ENCODE measurements at places on chromosomes 4 and X. TPM values are rescaled to one million over a fixed set of nuclear protein-coding genes. Genes with fewer than 3 reads are reported as not detected.

The SSX4B gene
- total RNA-seq, result not detected

The GPRASP3 gene
- 3.3 TPM for total RNA-seq

- no peak for DNase-seq
Measured at GRCh38 chrX:133495464-133496391, 80.4 kb upstream of the GPC4 start.

DNA sequence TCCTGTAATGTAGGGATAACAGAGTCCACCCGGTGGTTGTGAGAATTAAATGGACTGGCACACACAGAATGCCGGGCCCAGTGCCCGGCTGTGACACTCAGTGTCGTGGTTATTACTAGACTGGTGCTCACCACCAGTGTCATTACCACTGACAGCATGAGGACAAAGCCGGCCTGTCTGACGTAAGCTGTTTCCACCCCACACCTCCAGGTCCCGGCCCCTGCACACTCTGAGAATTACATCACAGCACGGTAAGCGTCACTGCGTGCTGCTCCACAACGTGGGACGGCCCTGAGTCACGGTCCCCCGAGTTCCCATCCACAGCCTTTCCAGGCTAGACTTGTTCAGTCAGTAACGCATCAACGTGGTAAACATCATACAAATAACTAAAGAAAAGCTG, 22.9 kb downstream of the FAT1 start:
- DNase-seq, result no peak

The F8 gene
- 4.3 TPM for total RNA-seq

DNA sequence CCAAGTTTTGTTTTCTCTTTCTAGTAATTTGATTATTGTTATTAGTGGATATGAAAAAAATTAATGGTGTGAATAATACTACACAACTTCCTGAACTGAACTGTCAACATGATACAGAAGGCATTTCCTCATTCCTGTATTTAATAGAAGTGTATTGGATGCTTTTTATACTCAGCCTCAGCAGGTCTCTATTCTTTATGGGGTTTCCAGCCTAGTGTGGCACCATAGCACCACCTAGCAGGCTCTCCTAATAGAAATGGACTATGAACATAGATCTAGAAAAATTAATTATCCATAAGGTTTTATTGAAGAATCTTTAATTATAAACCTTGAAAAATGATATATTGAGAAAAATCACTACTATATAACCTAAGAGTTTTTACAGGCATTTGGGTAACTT, 52.4 kb downstream of the GLRB start:
- DNase-seq, result no peak

The CFI gene
- total RNA-seq, result not detected

The ERVMER34-1 gene
- total RNA-seq, result 0.06 TPM

The MAGEA8 gene
- not detected for total RNA-seq

The SCARB2 gene
- 4.3 TPM for total RNA-seq

DNA sequence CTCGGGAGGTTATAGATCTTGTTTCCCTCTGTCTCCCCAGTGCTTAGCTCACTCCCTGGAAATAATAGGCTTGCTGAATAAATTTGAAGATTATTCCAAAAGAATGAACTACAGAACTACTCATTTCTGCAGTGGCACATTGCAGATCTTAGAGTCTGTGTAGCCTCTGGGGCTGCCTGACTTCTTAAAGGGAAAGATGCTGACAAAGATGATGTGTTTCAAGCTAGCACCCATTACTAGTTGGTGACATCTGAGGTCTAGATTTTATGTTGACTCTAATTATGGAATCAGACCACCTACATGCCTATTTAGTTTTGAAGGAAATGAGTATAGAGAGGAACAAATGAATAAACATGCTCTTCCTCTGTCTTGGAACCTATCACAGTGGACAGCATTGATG, 123.7 kb upstream of the KCNIP4 start:
- DNase-seq, result no peak

The NDST3 gene
- total RNA-seq, result not detected

- no peak for DNase-seq
Measured at GRCh38 chrX:24448762-24449250, 16.3 kb upstream of the PDK3 start.

The PWWP3B gene
- total RNA-seq, result not detected

- no peak for DNase-seq
Measured at GRCh38 chr4:113221990-113222389, 172.5 kb downstream of the ANK2 start.

The DKK2 gene
- not detected for total RNA-seq

- DNase-seq, result no peak
Measured at GRCh38 chrX:17579026-17579425, 158.3 kb upstream of the SCML1 start.

DNA sequence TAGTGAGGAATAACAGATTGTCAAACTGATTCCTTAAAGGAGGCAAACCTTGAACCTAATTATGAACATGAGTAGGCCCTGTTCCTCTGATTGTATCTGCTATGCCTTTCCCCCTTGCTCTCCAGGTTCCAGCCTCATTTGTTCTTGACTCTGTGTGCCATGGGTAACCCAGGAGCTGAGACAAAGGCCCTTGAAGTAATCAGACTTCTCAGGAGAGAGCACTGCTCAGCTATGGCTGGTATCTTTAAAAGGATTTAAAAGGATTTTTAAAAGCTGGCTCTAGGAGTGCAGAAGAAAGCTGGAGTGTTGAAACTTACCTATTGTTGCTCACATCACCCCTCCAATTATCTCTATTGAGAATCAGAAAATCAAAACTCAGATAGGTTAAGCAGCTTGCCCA, 1565.5 kb upstream of the AGA start:
- no peak for DNase-seq

- no peak for DNase-seq
Measured at GRCh38 chr4:8838961-8839431, 32.6 kb downstream of the HMX1 start.

The SLC25A4 gene
- total RNA-seq, result 7.6 TPM

The COL4A5 gene
- total RNA-seq, result not detected

- no peak for DNase-seq
Measured at GRCh38 chrX:125378770-125379169, 59.1 kb downstream of the TEX13C start.

The DCLK2 gene
- total RNA-seq, result not detected

GRCh38 chr4:109648266-109648996, 54.8 kb downstream of the CASP6 start:
- no peak for DNase-seq

The PPA2 gene
- 101 TPM for total RNA-seq

GRCh38 chr4:79160962-79161361, 164.9 kb downstream of the NAA11 start:
- no peak for DNase-seq

DNA sequence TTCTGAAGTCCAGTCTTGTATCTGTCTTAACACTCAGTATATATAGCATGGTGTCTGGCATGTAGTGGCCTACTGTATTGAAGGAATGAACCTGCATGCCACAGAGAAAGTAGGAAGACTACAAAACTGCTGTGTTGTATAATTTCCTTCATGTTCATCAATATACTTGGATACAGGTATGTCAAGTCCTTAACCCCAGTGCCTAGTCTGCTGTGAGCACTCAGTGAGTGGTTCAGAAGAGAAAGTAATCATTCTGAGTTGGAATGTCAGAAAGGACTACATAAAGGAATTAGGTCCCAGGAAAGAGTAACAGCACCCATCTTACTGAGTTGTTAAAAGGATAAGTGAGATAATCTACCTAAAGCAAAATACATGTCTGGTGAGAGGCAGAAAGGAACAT, 32.0 kb downstream of the ABCE1 start:
- no peak for DNase-seq

The CT55 gene
- not detected for total RNA-seq

DNA sequence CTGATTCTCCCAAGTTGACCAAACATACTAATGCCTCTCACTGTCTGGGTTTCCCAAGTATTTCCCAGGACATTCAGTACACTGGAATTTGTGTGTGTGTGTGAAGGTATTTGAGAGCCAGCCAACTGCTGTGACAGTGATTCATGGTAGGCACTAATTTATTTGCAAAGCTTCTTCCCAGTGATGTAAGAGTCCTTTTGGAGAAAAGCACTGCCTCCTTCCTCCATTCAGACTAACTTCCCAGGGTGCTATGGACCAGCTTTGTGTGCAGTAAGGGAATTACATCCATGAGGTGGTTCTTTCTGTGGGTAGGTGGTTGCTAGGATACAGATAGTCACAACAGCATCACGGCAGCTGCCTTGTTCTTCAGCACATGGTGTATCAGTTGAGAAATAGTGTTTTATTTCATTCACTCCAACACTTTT, 8.7 kb downstream of the EGF start:
- DNase-seq, result no peak

- no peak for DNase-seq
Measured at GRCh38 chrX:31036895-31037294, 34.9 kb downstream of the FTHL17 start.

The GCNA gene
- total RNA-seq, result 1.6 TPM

The MAGEA12 gene
- not detected for total RNA-seq

- no peak for DNase-seq
Measured at GRCh38 chrX:9440116-9440844, 24.6 kb upstream of the TBL1X start.

- DNase-seq, result no peak
Measured at GRCh38 chrX:80765220-80765625, 44.5 kb downstream of the BRWD3 start.

The DRP2 gene
- 0.23 TPM for total RNA-seq

GRCh38 chr4:137076908-137077307, 455.4 kb downstream of the PCDH18 start:
- no peak for DNase-seq

The MAMLD1 gene
- total RNA-seq, result 0.91 TPM

- DNase-seq, result no peak
Measured at GRCh38 chr4:24704149-24704548, 91.2 kb upstream of the SOD3 start.

The CENPVL2 gene
- total RNA-seq, result 0.14 TPM

The SNCA gene
- total RNA-seq, result 0.56 TPM

- no peak for DNase-seq
Measured at GRCh38 chr4:124290678-124291077, 421.9 kb downstream of the ANKRD50 start.

The GRXCR1 gene
- total RNA-seq, result not detected

The CSAG2 gene
- not detected for total RNA-seq

DNA sequence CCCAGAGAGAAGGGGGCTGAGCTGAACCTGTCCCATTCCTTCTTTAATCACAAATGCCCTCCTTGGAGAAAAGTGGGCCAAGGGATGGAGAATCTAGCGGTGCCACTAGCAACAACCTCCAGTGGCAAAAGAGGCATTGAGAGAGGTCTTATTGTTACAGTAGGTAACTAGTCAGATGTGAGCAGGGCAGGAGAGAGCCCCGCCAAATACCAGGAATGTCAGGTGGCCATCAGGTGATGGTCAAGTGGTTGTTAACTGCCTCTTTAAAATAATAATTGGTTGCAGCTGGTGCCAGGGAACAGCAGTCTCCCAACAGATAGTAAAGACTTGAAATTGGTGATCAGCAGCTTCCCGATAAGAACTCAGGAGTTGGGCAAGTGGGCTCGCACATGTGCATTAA, 116.1 kb downstream of the EVC2 start:
- no peak for DNase-seq

The CXorf49 gene
- total RNA-seq, result not detected

DNA sequence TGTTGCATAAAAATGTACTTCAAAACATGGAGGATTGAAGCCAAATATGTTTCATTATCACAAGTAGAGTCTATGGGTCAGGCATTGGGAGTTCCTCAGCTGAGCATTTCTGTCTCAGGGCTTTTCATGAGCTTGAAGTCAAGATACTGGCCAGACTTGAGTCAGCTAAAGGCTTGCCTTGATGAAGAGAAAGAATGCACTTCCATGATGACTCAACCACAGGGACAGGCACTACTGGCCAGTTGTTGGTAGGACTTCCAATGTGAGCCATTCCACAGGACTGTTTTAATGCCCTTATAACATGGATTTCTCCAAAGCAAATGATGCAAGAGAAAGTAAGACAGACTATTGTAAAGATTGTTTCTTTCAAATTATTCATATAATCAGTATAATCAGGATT, 895.6 kb downstream of the RAB28 start:
- DNase-seq, result no peak

The TCP11X2 gene
- total RNA-seq, result not detected

The NR3C2 gene
- 6.2 TPM for total RNA-seq

- no peak for DNase-seq
Measured at GRCh38 chr4:64559571-64559970, 150.3 kb upstream of the TECRL start.

- no peak for DNase-seq
Measured at GRCh38 chrX:77900688-77901087, 1.4 kb downstream of the COX7B start.

DNA sequence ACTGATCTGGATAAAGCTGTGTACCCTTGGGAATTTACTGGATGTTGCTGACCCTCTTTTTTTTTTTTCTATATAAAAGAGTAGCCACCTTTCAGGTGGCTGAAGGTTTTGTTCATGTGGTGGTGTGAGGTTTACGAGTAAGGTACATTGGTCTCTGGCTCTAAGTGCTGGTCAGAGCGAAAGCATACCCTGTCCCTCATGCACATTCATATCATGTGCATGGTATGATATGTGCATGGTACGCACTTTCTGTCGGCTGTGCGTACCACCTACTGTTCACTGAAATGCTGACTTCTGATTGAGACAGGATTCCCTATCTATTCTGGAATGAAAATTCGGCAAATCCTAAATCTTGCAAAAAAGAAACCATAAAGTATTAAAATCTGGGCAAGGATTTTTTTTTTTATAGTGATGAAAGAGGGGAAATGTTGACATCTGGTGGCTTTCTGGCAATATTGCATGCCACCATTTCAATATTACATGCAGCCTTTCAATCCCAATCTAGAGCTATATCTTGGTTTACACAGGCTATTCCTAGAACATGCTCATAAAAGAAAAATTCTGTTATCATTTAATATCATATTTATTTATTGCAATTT, 32.8 kb downstream of the FAM149A start:
- no peak for DNase-seq

DNA sequence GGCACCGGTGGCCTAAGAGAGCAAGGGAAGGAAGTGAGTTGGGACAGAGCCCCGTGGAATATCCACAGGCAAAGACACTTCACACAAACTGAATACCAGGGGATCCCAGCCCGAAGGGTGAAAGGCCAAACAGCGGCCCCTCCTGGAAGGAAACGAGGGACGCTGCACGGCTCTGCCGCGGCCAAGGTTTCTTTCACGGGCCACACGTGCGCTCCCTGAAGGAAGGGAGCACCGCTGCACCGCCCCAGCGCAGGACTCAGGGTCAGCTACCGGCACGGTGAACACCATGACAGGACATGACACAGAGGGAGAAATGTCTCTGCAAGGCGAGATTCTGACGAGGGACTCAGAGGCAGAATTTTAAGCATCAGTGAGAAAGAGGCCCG, 31.5 kb upstream of the GTPBP6 start:
- no peak for DNase-seq

DNA sequence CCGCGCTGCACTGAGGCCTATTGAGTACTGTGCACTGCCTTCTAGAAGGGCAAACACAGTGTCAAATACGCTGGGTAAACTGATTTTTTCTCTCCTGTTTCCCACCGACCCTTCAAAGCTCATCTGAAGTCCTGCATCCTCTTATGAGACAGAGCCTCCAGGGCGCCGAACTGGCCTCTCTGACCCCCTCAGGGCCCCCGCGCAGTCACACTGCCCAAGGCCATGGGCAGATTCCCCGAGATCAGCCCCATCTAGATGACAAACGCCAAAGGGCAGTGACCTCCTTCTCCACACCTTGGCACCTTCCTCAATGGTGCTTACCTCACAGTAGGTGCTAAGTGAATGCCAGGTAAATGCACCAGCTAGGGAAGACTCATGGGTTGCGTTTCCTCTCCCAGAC, 34.4 kb downstream of the CHST7 start:
- DNase-seq, result no peak

The PITX2 gene
- not detected for total RNA-seq

All from activated naive CD8-positive, alpha-beta T cell treated with anti-CD3 and anti-CD28 coated beads for 36 hours (primary cell).